ENCODE measurements at places on chromosomes 1 and 21.

- DNase-seq: no peak
Observed at GRCh38 chr1:71030026-71030425, 17.6 kb downstream of the PTGER3 start.

GRCh38 chr1:103112546-103112945 is 4.2 kb upstream of the COL11A1 start:
- DNase-seq: no peak

- no peak for DNase-seq
Observed at GRCh38 chr1:199399996-199400724, 627.4 kb upstream of the NR5A2 start.

GRCh38 chr1:92817986-92818764 is 13.7 kb upstream of the RPL5 start:
- DNase-seq: peak; percentile 84

- DNase-seq: no peak
Observed at GRCh38 chr1:179941454-179941853, 13.2 kb upstream of the CEP350 start.

- DNase-seq: no peak
Observed at GRCh38 chr21:33267250-33267649, 1.1 kb downstream of the IL10RB start.

- DNase-seq: no peak
Observed at GRCh38 chr1:245378745-245379144, 224.0 kb downstream of the KIF26B start.

DNA sequence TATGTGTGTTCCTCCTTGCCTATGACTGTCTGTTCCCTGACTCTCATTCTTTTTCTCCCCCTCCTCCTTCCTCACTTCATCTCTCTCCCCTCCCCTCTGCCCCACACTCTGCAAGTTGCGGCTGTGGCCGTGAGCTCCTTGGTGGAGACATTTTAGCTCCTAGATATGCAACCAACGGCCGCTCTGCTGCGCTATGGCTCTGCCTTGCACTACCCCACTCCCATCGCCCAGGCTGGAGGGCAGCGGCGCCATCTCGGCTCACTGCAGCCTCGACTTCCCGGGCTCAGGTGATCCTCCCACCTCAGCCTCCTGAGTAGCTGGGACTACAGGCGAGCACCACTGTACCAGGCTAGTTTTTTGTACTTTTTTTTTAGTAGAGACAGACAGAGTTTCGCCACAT is 5.5 kb downstream of the REG4 start:
- no peak for DNase-seq

GRCh38 chr21:44778094-44778493 is 23.5 kb downstream of the UBE2G2 start:
- no peak for DNase-seq

- DNase-seq: no peak
Observed at GRCh38 chr1:84152649-84153056, 8.6 kb downstream of the PRKACB start.

- peak; percentile 79 for DNase-seq
Observed at GRCh38 chr1:63592536-63593302, 492 bp upstream of the PGM1 start.

- DNase-seq: peak; percentile 80
Observed at GRCh38 chr1:9437961-9438430, 101.3 kb upstream of the SLC25A33 start.

Data from osteoblast (primary cell).